Astrocyte (in vitro differentiated cells and primary cell): ENCODE measurements at places on chromosomes 5 and 9. TPM values are rescaled to one million over a fixed set of nuclear protein-coding genes. Genes with fewer than 3 reads are reported as not detected.

Gene DBH
- not detected in 2 replicates for total RNA-seq

Gene PCDHA3
- 0.84 and 1.1 TPM in 2 replicates for total RNA-seq

Gene PRSS3
- total RNA-seq = not detected in 2 replicates

Gene HTR1A
- not detected in 2 replicates for total RNA-seq

Gene IFNA2
- not detected in 2 replicates for total RNA-seq

Gene MARVELD2
- total RNA-seq = 10.1 and 10.6 TPM in 2 replicates

Gene ITGA2
- total RNA-seq = 20.1 and 35.9 TPM in 2 replicates

Gene ZFP2
- total RNA-seq = 0.48 and 1.1 TPM in 2 replicates

Gene SLC1A3
- 20.9 and 23.8 TPM in 2 replicates for total RNA-seq

Gene OBP2B
- total RNA-seq = not detected in 2 replicates

Gene NUTM2G
- total RNA-seq = not detected in 2 replicates

Gene FAM169A
- 9.1 and 11.9 TPM in 2 replicates for total RNA-seq

Gene C9orf153
- not detected in 2 replicates for total RNA-seq

Gene PCDHA13
- total RNA-seq = 1.2 and 1.7 TPM in 2 replicates

Gene EDIL3
- total RNA-seq = 226 and 284 TPM in 2 replicates

Gene MSX2
- 5.6 and 12.0 TPM in 2 replicates for total RNA-seq

Gene GNAQ
- 65.7 and 74.9 TPM in 2 replicates for total RNA-seq

Gene UNC13B
- 26.1 and 30.5 TPM in 2 replicates for total RNA-seq

Gene SMIM33
- not detected in 2 replicates for total RNA-seq

Gene MSANTD3
- 64.1 and 76.0 TPM in 2 replicates for total RNA-seq

Gene FOXD4L5
- 0.11 TPM in 1 of 2 replicates, not detected in the other for total RNA-seq

Gene DNAI1
- 0.58 and 1.8 TPM in 2 replicates for total RNA-seq

Gene GARNL3
- 4.5 and 5.4 TPM in 2 replicates for total RNA-seq

Gene HAVCR1
- total RNA-seq = 1.3 and 2.0 TPM in 2 replicates

Gene ADAMTSL2
- 0.52 and 0.58 TPM in 2 replicates for total RNA-seq

Gene FAM151B
- total RNA-seq = 2.9 and 4.4 TPM in 2 replicates

Gene TENT4A
- total RNA-seq = 16.8 and 18.8 TPM in 2 replicates

Gene SLC22A4
- total RNA-seq = 4.1 and 4.5 TPM in 2 replicates

Gene LPAR1
- 11.5 and 12.7 TPM in 2 replicates for total RNA-seq

Gene ADAMTS13
- total RNA-seq = 5.6 and 7.3 TPM in 2 replicates

Gene ZNF474
- total RNA-seq = 0.38 and 0.45 TPM in 2 replicates

Gene PCDHB3
- 3.6 and 3.9 TPM in 2 replicates for total RNA-seq

Gene NDST1
- total RNA-seq = 293 and 321 TPM in 2 replicates

Gene SPINK7
- not detected in 2 replicates for total RNA-seq

Gene CCNO
- 0.19 and 0.43 TPM in 2 replicates for total RNA-seq

Gene HSPA5
- 620 and 650 TPM in 2 replicates for total RNA-seq

Gene PALM2AKAP2
- total RNA-seq = 58.1 and 61.3 TPM in 2 replicates

Gene SPOCK1
- 53.5 and 71.0 TPM in 2 replicates for total RNA-seq

Gene RABEPK
- total RNA-seq = 30.7 and 31.8 TPM in 2 replicates

Gene FOXD4L6
- 0.18 TPM in 1 of 2 replicates, not detected in the other for total RNA-seq

Gene DENND4C
- 19.6 and 20.4 TPM in 2 replicates for total RNA-seq

Gene GGTA1
- total RNA-seq = 0.18 TPM in 1 of 2 replicates, not detected in the other

Gene GLRA1
- total RNA-seq = not detected in 2 replicates
